Thoracic aorta (tissue), 2 donors: ENCODE measurements at places on chromosomes 1 and 21. TPM values are rescaled to one million over a fixed set of nuclear protein-coding genes. Genes with fewer than 3 reads are reported as not detected.

GRCh38 chr21:32611471-32611997, 643 bp downstream of the CFAP298 start:
- H3K27me3 ChIP-seq: no peaks in the 10 kb centered on the region
- peaks cover 16% of the 10 kb centered on the region for H3K36me3 ChIP-seq
- peak overlapping the region; percentile 77 for H3K4me3 ChIP-seq
- no peak for DNase-seq
- peak overlapping the region; percentile 77 for H3K27ac ChIP-seq
- H3K4me1 ChIP-seq: peaks cover 7% of the 10 kb centered on the region

- H3K27me3 ChIP-seq: no peaks in the 10 kb centered on the region
- no peak overlapping the region for H3K4me3 ChIP-seq
- peaks cover 3% of the 10 kb centered on the region for H3K4me1 ChIP-seq
- H3K36me3 ChIP-seq: no peaks in the 10 kb centered on the region
- H3K27ac ChIP-seq: no peak overlapping the region
Observed at GRCh38 chr1:167532375-167532774, 14.0 kb upstream of the CD247 start.

DNA sequence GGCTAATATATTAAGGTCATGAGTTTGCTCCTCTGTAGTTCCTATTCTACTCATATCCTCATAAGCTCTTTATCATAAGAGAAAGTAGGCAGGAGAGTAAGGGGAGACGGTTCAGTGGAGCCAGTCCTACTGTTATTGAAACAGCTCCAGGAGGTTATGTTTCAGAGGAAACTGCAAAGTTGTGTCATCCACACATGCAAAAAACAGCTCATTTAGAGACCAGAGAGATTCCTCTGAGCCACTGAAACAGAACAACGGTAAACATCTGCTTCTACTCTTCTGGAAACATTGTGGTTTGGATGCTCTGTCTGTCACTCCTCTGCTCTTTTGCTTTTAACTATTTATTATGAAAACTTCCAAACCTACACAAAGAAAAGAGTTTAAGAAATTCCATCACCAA, 66.3 kb upstream of the PPP2R5A start:
- no peaks in the 10 kb centered on the region for H3K27me3 ChIP-seq
- no peaks in the 10 kb centered on the region for H3K36me3 ChIP-seq
- no peaks in the 10 kb centered on the region for H3K4me1 ChIP-seq
- H3K4me3 ChIP-seq: no peak overlapping the region
- no peak for DNase-seq

- peak overlapping the region; percentile 85 for H3K4me3 ChIP-seq
- DNase-seq: no peak
- no peaks in the 10 kb centered on the region for H3K36me3 ChIP-seq
- H3K4me1 ChIP-seq: peaks cover 18% of the 10 kb centered on the region
- peak overlapping the region; percentile 49 for H3K27ac ChIP-seq
- H3K27me3 ChIP-seq: no peaks in the 10 kb centered on the region
Observed at GRCh38 chr1:151790940-151791651, 796 bp upstream of the TDRKH start.

- no peaks in the 10 kb centered on the region for H3K27me3 ChIP-seq
- H3K4me1 ChIP-seq: no peaks in the 10 kb centered on the region
- H3K27ac ChIP-seq: no peak overlapping the region
- H3K4me3 ChIP-seq: no peak overlapping the region
Observed at GRCh38 chr1:15282810-15283474, 35.9 kb downstream of the FHAD1 start.

GRCh38 chr21:18772897-18773296, 369.3 kb upstream of the TMPRSS15 start:
- H3K36me3 ChIP-seq: no peaks in the 10 kb centered on the region
- no peak overlapping the region for H3K4me3 ChIP-seq
- no peak for DNase-seq
- H3K27me3 ChIP-seq: no peaks in the 10 kb centered on the region
- H3K4me1 ChIP-seq: peaks cover 11% of the 10 kb centered on the region

GRCh38 chr1:15803380-15803779, 4.1 kb downstream of the UQCRHL start:
- H3K4me3 ChIP-seq: no peak overlapping the region
- H3K27ac ChIP-seq: no peak overlapping the region
- H3K27me3 ChIP-seq: no peaks in the 10 kb centered on the region
- H3K4me1 ChIP-seq: peaks cover 37% of the 10 kb centered on the region
- DNase-seq: no peak
- H3K36me3 ChIP-seq: no peaks in the 10 kb centered on the region

- H3K27ac ChIP-seq: no peak overlapping the region
- H3K4me3 ChIP-seq: no peak overlapping the region
- DNase-seq: no peak
- H3K36me3 ChIP-seq: no peaks in the 10 kb centered on the region
Observed at GRCh38 chr1:42998386-42998785, 39.7 kb upstream of the SLC2A1 start.

DNA sequence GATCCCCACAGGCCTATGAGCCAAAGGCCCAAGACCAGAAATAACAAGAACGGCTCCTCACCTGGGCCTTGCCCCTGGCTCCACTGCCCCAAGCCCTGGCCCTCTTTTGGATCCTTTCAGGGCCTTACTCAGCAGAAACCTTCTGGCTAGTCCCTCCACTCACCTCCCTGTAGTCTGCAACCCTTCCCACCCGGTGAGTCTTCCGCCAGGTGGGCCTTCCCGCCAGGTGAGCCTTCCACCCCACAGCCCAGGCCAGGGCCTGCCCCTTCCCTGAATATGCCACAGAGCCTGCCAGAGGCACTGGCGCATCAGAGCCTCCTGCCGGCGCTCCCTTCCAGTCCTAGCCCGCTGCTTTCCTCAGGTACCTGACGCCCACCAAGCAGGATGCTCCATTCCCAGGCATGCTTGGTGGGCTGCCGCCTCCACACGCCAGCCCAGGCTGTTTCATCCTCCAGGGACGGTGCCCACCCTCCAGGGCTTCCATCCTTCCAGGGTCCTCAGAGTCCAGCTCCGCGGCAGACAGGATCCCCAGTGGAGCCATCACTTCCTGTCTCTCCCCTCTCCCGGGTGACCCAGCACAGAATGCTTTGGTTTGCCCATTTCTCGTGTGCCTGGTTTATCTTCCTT, 20.9 kb downstream of the LHX4 start:
- no peaks in the 10 kb centered on the region for H3K4me1 ChIP-seq
- no peak for DNase-seq
- no peak overlapping the region for H3K4me3 ChIP-seq
- H3K27me3 ChIP-seq: no peaks in the 10 kb centered on the region
- no peaks in the 10 kb centered on the region for H3K36me3 ChIP-seq

GRCh38 chr1:151520359-151520758, 9.2 kb downstream of the CGN start:
- no peak for DNase-seq
- no peaks in the 10 kb centered on the region for H3K36me3 ChIP-seq
- no peaks in the 10 kb centered on the region for H3K27me3 ChIP-seq
- no peak overlapping the region for H3K27ac ChIP-seq

DNA sequence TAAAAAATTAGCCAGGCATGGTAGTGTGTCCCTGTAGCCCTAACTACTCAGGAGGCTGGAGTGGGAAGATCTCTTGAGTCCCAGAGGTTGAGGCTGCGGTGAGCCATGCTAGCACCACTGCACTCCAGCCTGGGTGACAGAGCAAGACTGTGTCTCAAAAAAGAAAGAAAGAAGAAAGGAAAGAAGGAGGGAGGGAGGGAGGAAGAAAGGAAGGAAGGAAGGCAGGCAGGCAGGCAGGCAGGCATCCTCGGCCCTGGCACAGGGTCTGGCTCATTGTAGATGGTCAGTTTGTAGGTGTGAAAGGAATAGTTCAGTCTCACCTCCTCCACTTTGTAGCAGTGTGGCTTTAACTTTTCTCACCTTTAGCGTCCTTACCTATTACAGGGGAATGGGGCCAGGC, 25.0 kb downstream of the NAV1 start:
- no peaks in the 10 kb centered on the region for H3K36me3 ChIP-seq
- peaks cover 16% of the 10 kb centered on the region for H3K4me1 ChIP-seq
- no peak for DNase-seq
- no peaks in the 10 kb centered on the region for H3K27me3 ChIP-seq
- H3K4me3 ChIP-seq: no peak overlapping the region

DNA sequence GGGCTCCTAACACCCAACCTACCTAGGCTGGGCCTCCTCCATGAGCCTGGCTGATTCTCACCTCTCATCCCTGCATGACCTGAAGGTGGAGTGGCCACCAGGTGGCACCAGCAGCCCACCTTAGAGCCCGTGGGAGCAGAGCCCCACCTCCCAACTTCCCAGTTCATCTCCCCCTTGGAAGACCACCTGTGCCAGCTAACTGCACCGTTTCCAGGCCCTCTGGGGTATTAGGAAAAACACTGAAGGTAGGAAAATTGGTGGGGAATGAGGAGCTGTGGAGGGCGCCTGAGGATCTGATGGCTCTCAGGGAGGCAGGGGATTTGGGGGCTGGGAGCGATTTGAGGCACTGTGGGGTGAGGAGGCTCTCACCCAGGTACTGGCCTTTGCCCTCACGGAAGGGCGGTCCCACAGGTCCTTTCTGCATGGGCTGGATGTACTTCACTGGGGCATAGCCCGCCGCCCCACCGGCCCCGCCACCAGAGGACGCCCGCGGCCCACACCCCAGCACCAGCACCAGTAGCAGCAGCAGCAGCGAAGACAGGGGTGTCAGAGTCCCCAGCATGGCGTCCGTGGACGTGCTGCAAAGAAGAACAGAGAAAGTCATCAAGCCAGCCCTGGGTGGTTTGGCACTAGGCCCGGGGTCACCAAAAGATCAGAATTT, 11.1 kb downstream of the ADPRS start:
- no peak overlapping the region for H3K27ac ChIP-seq
- no peaks in the 10 kb centered on the region for H3K27me3 ChIP-seq
- no peak overlapping the region for H3K4me3 ChIP-seq
- H3K36me3 ChIP-seq: peaks cover 1% of the 10 kb centered on the region
- peak; percentile 56 for DNase-seq
- H3K4me1 ChIP-seq: peaks cover 6% of the 10 kb centered on the region

DNA sequence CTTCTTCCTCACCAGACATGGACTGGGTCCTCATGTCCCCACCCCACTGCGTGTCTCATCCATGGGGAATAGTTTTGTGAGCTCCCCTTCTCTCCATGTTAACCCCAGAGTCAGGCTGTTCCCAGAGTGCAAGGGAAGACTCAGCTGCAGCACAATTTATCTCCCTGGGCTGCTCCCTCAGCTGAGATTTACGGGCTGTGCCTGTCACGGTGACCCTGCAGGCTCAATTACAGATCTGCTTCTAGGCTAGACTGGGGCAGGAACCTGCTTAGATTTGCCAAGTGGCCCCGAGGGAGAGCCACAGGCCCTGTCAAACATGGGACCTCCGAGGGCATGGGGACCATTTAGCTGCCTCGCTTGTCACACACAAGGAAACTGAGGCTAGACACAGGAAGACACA, 37.8 kb downstream of the CDCP2 start:
- H3K27me3 ChIP-seq: no peaks in the 10 kb centered on the region
- no peaks in the 10 kb centered on the region for H3K36me3 ChIP-seq
- H3K4me1 ChIP-seq: no peaks in the 10 kb centered on the region
- no peak for DNase-seq
- no peak overlapping the region for H3K4me3 ChIP-seq

- no peak overlapping the region for H3K4me3 ChIP-seq
- DNase-seq: no peak
- no peak overlapping the region for H3K27ac ChIP-seq
- H3K27me3 ChIP-seq: no peaks in the 10 kb centered on the region
- H3K4me1 ChIP-seq: no peaks in the 10 kb centered on the region
Observed at GRCh38 chr21:16773206-16773605, 739.6 kb upstream of the CXADR start.

- no peaks in the 10 kb centered on the region for H3K36me3 ChIP-seq
- H3K27me3 ChIP-seq: no peaks in the 10 kb centered on the region
- peak overlapping the region; percentile 84 for H3K27ac ChIP-seq
Observed at GRCh38 chr1:67735206-67735605, 50.2 kb downstream of the GADD45A start.

- DNase-seq: no peak
- H3K4me1 ChIP-seq: peaks cover 17% of the 10 kb centered on the region
- H3K4me3 ChIP-seq: no peak overlapping the region
- no peaks in the 10 kb centered on the region for H3K27me3 ChIP-seq
- H3K27ac ChIP-seq: no peak overlapping the region
Observed at GRCh38 chr1:7570311-7570710, 200.8 kb upstream of the VAMP3 start.

DNA sequence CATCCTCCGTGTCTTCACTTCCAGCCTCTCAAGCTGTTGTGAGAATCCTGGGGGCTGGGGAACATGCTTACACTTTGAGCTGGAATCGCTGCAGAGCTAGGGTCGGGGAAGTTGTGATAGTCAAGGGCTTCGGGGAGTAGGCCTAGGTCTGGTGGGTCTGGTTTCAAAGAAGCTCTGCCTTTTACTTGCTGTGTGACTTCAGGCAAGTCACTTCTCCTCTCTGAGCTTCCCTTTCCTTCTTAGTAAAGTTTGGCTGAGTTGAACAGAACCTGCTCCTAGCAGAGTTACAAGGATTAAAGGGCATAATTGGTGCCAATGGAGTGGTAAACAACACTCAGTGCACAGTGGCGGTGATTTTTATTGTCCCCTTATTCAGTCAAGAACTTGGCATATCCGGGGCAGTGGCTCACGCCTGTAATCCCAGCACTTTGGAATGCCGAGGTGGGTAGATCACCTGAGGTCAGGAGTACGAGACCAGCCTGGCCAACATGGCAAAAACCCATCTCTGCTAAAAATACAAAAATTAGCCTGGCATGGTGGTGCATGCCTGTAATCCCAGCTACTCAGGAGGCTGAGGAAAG, 25.7 kb downstream of the ARHGEF19 start:
- H3K27ac ChIP-seq: no peak overlapping the region
- H3K27me3 ChIP-seq: no peaks in the 10 kb centered on the region
- no peak overlapping the region for H3K4me3 ChIP-seq
- no peaks in the 10 kb centered on the region for H3K36me3 ChIP-seq

GRCh38 chr1:232316864-232317263, 313.1 kb downstream of the SIPA1L2 start:
- H3K4me1 ChIP-seq: no peaks in the 10 kb centered on the region
- H3K36me3 ChIP-seq: no peaks in the 10 kb centered on the region
- DNase-seq: no peak
- no peak overlapping the region for H3K4me3 ChIP-seq
- H3K27ac ChIP-seq: no peak overlapping the region
- H3K27me3 ChIP-seq: no peaks in the 10 kb centered on the region

GRCh38 chr1:213649373-213649772, 338.4 kb upstream of the PROX1 start:
- H3K4me3 ChIP-seq: no peak overlapping the region
- H3K4me1 ChIP-seq: no peaks in the 10 kb centered on the region
- no peaks in the 10 kb centered on the region for H3K27me3 ChIP-seq
- H3K36me3 ChIP-seq: no peaks in the 10 kb centered on the region
- DNase-seq: no peak
- H3K27ac ChIP-seq: no peak overlapping the region

DNA sequence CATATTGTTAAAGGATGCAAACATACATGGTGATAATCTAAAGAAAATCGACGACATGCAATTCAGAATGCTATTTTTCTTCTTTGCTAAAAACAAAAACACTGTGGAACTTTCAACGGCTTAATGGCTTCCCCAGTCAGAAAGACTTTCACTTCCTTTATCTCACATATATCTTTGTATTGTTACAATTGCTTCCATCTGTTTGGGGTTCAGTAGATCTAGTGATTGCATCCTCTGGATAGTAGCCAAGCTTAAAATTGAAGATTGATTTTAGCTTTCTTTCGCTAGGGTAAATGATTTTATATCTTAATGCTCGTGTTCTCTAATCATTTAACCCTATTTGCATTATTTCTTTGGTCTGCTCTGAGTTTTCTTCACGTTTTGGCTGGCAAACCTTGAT, 31.8 kb upstream of the ADAMTS1 start:
- no peak overlapping the region for H3K4me3 ChIP-seq
- H3K36me3 ChIP-seq: no peaks in the 10 kb centered on the region
- no peaks in the 10 kb centered on the region for H3K4me1 ChIP-seq
- no peak for DNase-seq

ADORA1 gene
- not detected for total RNA-seq

CTNNBIP1 gene
- total RNA-seq: 22.3 TPM

RPE65 gene
- total RNA-seq: not detected

TNFRSF1B gene
- 58.7 TPM for total RNA-seq

TRIM17 gene
- total RNA-seq: 0.56 TPM

HSPA13 gene
- 27.6 TPM for total RNA-seq

PRELP gene
- 232 TPM for total RNA-seq
